ENCODE measurements at places on chromosomes 2 and 18. TPM values are rescaled to one million over a fixed set of nuclear protein-coding genes. Genes with fewer than 3 reads are reported as not detected.

GRCh38 chr18:24397694-24398368, at the start of gene OSBPL1A:
Gene OSBPL1A, minus strand, starts transcription at chr18:24397824. Its CDS starts 20,291 bp downstream, at chr18:24377533.
- peak; percentile 94 for DNase-seq

DNA sequence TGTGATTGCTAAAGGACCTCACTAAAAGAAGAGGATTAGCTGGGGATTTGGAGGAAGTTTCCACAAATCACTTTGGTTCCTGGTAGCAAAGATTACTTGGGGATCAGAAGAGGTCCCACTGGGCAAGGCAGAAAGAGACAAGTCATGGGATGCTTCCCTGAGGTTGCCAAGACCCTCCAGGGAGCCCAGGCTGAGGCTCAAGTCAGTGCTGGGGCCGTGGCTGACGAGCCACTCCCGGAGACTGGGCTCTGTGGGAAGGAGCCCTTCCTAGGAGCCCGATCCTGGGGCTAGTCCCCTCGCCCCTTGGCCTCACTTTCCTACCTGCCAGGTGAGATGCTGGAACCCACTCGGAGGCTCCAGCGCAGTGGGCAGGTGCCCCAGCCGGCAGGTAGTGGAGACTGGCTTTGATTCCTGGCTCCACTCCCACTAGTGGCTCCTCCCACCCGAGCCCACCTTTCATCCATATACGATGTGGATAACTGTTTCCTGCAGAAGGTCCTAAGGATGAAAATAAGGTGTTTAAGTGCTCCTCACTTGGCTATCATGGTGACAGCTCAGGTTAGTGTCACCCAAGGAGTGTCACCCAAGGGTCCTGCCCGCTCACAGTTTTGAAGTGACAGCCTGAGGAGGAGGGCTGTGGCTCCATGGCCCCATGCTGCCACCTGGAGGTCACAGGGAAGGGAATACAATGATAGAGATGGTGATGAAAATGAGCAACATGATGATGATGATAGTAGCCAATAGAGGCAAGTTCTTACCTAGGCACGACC, 100.5 kb downstream of the CAPN13 start:
- peak; percentile 69 for DNase-seq

DNA sequence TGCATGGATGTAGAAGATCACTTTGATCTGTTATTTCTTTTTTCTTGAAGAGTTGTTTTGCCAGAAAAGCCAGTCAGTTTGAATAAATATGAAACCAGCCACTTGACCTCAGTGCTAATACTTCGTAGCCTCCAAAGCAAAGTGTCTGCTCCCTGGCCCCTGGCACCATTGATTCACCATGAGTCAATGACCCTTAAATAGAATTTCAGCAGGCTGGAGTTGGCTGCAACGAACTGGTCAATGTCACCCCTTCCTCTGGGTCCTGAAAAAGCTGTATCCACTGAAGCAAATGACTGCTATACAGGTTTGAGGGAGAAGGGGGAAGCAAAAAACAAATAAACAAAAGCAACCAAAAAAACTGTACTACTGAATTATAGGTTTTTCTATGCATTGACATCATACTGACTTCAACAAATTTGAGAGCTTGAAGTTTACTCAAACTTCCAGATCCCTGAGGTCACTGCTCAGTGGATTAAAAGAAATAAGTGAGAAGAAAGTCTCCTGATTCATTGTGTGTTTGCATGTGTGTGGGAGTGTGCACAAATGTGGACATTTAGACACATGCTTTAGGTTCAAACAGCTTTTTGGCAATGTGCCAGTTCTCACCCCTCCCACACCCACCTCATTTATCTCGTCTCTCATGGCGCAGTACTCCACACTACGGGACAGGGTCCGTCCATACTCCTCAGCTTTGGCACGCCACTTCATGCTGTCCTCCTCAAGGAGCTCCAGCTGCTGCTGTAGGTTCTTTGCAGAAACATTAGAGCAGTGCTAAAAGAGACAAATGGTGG, 58.1 kb upstream of the TTN start:
- DNase-seq = no peak

DNA sequence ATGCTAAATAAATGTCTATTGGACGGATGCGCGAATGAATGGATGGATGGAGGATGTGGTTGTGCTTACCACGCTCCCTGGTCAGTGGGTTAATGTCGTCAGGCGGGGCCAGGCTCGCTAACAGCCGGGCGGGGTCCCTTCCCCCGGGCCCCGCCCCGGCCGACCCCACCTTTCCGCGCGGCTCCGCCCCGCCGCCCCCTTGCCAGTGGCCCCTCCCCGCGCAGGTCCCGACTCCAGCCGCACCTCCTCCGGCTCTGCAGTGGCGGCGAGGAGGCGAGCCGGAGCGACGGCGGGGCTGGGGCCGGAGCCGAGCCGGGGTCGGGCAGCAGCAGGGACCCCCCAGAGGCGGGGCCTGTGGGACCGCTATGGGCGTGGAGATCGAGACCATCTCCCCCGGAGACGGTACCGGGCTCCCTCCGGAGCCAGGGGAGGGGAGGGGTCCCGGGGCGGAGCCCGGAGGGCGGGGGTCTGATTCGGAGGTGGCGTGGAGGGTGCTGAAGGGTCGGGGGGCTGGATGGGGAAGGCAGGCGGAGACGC, at the start of gene FKBP1B:
Gene FKBP1B, plus strand, starts transcription at position 257 of the 537 bp plus-strand sequence. Its CDS starts 109 bp downstream, at position 366.
- DNase-seq = peak; percentile 90

- DNase-seq = no peak
Observed at GRCh38 chr2:30472326-30472725, 25.3 kb downstream of the LCLAT1 start.

DNA sequence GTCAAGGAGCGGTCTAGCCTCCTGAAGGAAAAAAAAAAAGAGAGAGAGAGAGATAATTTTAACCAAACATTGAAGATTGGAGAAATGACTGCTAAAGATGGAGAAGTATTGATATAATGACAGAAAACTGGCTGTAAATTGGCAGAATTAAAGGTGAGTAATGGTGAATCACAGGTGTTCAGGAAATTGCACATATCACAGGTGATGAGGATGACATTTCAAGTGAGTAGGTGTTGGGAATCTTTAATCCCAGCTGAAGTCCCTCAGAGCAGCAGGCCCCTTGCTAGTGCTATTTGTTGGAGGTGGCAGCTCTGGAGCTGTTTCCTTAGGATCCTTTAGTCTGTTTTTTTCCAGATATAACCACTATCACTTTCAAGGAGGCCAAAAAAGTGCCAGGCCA, 678.4 kb upstream of the VRK2 start:
- no peak for DNase-seq

DNA sequence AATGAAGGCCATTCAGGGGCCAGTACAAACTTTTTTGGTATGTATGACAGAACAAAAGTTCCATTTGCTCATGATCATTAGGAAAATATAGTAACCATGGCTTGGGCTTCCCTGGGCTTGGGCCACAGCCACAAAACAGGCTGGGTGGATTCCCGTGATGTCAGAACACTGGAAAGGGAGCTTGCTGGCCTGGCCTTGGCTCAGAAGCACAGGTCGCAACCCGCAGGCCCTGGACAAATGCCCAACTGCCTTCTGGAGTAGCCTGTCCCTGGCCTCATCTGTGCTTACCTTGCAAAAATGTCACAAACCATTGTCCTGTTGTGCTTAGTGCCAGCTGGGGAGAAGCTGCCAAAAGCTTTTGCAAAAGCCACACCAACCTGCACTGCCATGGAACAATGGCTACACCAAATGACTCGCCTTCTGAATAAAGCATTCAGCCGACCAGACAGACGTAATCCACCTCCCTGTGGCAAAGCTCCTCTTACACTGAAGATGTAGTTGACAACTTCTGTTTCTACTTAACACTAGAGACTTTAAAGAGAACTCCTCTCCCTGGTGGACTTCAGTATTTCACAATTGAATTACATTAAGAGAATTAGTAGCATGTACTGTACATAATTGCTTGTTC, 125.5 kb downstream of the ANKRD44 start:
- peak; percentile 88 for DNase-seq

DNA sequence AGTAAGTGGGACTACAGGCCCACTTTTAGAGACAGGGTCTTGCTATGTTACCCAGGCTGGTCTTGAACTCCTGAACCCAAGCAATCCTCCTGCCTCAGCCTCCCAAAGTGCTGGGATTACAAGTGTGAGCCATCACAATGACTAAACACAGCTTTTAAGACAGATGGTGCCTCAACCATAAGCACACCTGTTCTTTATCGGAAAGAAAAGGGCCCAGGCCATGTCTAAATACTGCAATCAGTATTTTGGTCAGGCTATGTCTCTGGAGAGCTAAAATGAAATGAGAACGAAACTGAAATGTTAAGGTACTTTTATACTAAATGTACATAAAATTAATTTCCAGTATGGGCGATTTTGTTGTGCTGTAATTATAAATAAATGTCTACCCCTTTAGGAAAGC, 69.5 kb upstream of the SPTBN1 start:
- DNase-seq = no peak

- no peak for DNase-seq
Observed at GRCh38 chr2:119947535-119947934, 65.3 kb upstream of the EPB41L5 start.

GRCh38 chr2:156473445-156473844, 37.3 kb downstream of the GPD2 start:
- DNase-seq = no peak

- no peak for DNase-seq
Observed at GRCh38 chr18:42030586-42031182, 75.7 kb downstream of the PIK3C3 start.

Gene AQP12A
- total RNA-seq = not detected

Gene MYO1B
- total RNA-seq = 24.6 TPM

- DNase-seq = no peak
Observed at GRCh38 chr2:62118160-62118559, 77.8 kb upstream of the B3GNT2 start.

Gene ANKAR
- total RNA-seq = 3.9 TPM

Gene RFTN2
- 6.5 TPM for total RNA-seq

Gene RGPD3
- 0.32 TPM for total RNA-seq

DNA sequence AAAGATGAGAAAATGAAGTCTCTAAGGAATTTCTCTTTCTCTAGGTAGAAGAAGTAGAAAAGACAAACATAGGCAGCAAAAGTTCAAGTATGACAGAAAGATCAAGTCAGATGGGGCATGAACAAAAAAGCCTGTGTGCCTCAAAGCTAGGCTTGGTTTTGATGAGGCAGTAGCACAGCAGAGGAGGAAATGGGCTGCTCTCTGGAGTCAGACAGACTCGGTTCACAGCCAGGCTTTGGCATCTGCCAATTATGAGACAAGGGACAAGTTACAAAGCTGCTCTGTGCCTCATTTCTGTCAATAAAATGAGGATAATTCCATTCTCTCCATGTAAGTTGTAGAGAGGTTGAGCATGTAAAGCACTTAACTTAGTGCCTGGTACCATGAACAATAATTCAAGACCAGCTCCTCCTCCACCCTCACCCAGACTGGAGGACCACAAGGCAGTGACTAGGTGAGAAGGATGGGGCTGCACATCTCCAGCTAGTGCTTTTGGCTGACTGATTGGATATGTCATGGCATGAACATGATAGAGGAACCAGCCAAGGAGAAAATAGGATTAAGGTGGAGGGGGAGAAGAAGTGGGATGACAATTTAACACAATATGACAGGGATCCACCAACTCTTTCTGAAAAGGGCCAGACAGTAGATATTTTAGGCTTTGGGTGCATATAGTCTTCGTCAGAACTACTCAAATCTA, 84.6 kb downstream of the TMEM163 start:
- no peak for DNase-seq

GRCh38 chr2:161036926-161037325, 123.3 kb upstream of the TANK start:
- no peak for DNase-seq

Gene SPTBN1
- total RNA-seq = 193 TPM

DNA sequence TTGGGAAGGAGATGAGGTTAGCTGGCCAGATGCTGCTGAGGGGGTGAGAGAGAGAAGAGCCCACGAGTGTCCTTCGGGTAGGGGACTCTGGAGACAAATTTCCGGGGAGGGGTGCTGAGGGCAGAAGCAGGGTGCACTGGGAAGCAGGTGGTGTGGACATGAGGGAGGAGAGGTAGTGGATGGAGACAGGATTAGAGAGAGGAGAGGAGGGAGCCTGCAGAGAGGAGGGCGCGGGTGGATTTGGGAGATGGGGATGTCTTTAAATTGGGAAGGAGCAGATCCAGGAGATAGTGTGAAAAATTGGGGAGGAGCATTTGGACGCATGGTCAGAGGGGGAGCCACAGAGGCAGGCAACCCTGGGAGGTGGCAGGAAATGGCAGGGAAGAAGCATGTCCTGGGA, 154.7 kb downstream of the DYSF start:
- no peak for DNase-seq

- no peak for DNase-seq
Observed at GRCh38 chr2:14074691-14075090, 557.8 kb upstream of the LRATD1 start.

Gene OXER1
- not detected for total RNA-seq

Gene TCF4
- total RNA-seq = 95.1 TPM

DNA sequence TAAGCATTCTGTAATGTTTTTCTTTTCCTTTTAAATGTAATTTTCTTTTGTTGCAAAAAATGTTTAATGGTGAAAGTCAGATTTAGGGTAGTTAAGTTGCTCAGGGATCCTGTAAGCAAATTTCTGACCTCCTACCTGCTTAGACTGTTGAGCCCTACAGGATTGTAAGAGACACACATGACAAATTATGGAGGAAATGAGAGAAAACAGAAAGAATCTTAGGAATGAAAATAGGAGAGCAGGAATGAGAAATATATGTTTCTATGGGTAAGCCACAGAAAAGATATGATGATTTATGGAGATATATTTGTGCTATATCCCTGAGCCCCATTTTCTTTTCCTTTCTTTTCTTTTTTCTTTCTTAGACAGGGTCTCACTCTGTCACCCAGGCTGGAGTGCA, 28.3 kb downstream of the CYBRD1 start:
- DNase-seq = no peak

Gene POTEJ
- total RNA-seq = not detected

- no peak for DNase-seq
Observed at GRCh38 chr18:63062246-63062645, 257.3 kb downstream of the BCL2 start.

Gene RGPD8
- 14.8 TPM for total RNA-seq

Gene MTX2
- 27.1 TPM for total RNA-seq

DNA sequence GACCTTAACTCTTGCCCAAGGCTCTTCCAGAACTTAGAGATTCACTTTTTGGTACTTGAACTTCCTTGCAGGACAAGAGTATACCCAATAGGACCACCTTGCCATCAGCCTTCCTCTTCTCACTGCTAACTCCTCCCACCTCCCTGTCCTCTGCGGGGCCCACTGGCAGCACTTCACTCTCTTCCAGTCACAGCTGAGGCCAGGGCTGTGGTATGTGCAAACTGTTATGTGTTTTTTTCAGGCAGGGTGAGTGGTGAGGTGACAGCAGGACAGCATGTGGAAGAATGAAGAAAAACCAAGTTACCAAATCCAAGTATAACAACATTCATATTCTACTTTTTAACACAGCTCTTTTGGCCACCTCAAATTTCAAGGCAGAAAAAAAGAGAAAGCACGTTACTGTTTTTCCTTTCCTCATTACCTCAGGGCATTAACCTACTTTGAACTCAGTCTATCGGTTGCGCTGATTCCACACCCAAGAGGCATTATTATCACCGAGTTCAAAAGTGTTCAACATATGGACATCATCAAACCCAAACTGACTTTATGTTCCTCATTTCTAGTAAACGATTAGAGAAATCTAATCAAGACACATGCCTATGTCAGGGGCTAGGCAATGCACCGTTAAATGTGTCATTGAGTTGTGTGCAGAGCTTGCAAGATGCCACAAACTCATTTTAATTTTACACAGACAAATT, 605.2 kb upstream of the SYT4 start:
- no peak for DNase-seq
